ENCODE measurements at places on chromosomes 12 and 14.

DNA sequence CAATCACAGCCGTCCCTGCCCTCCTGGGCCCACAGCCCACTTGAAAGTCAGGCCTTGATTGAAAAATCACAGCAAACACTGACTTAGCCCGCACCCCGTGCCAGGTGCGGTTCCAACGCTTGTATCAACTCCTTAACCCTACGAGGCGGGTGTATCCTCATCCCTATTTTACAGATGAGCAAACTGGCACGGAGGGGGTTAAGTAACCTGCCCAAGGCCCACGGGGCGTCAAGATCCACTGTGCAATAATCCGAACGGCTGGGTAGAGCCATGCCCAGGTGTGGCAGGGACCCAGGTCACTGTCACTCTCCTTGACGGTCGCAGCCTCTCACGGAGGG is 583 bp downstream of the DNAH10 start:
- DNase-seq: no peak

DNA sequence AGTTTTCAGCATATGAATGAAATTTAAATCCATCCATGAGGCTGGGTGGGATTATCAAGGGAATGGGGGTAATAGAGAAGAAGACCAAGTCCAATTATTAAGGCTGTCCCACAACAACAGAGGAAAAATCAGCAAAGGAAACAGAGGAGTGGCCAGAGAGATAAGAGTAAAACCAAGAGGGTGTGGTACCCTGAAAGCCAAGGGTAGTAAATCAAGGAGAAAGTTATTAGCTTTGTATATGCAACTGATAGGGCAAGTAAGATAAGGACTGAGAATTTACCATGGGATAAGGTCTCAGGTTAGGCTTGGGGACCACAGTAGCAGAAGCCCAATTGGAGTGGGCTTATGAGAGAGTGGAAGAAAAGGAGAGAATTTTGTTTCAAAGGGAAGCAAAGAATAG is 134.5 kb downstream of the NUAK1 start:
- no peak for DNase-seq

DNA sequence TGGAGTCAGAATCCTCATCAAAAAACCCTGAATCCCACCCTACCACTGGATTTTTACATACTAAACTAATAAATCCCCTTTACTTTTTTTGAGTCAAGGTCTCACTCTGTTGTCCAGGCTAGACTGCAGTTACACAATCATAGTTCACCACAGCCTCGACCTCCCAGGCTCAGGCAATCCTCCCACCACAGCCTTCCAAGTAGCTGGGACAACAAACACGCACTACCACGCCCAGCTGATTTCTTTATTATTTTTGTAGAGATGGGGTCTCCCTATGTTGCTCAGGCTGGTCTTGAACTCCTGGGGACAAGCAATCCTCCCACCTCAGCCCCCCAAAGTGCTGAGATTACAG is 24.3 kb downstream of the SPTSSA start:
- no peak for DNase-seq

- DNase-seq: no peak
Observed at GRCh38 chr12:80269803-80270552, 170.6 kb downstream of the OTOGL start.

GRCh38 chr14:21894003-21894897 is 220.6 kb upstream of the OR4E1 start:
- DNase-seq: no peak

Measured in DMS153 (cell line).